BJ (cell line): ENCODE measurements at places on chromosomes 1 and 21.

- no peak for DNase-seq
Measured at GRCh38 chr1:53715478-53715877, 23.5 kb downstream of the GLIS1 start.

GRCh38 chr1:160400223-160400645 is at the start of gene VANGL2:
VANGL2 (plus strand) TSS chr1:160400564; CDS start chr1:160415838, 15,274 bp downstream.
- no peak for DNase-seq

DNA sequence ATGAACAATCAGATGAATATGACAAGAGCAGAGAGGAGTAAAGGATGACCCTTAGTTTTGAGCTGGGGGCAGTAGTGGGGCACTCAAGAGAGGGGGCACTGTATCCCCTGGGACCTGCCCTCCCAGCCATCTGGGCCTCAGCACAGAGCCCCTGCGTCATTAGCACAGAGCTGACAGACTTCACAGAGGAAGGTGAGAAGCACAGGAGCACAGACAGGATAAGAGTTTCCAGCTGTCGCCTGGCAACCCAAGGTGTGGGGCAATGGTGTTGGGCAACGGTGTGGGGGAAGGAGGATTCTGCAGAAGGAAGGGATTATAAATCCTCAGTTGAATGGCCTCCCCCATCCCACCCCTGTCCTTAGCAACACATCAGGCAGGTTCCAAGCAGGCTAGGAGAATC is 30.2 kb downstream of the RAB3B start:
- DNase-seq = no peak

GRCh38 chr1:2469103-2469940 is 6.8 kb upstream of the PLCH2 start:
- DNase-seq = no peak
